Uterine smooth muscle cell (primary cell): ENCODE measurements at places on chromosomes 2 and 18. TPM values are rescaled to one million over a fixed set of nuclear protein-coding genes. Genes with fewer than 3 reads are reported as not detected.

The ID2 gene
- 94.4 and 118 TPM in 2 replicates for total RNA-seq

The FOXD4L1 gene
- total RNA-seq, result 0.12 TPM in 1 of 2 replicates, not detected in the other

The PRR30 gene
- total RNA-seq, result not detected in 2 replicates

The PSMA8 gene
- total RNA-seq, result not detected in 2 replicates

The IL36G gene
- not detected in 2 replicates for total RNA-seq

The LYG2 gene
- total RNA-seq, result not detected in 2 replicates

The ATF2 gene
- total RNA-seq, result 44.6 and 59.7 TPM in 2 replicates

The MATN3 gene
- 2.8 and 2.9 TPM in 2 replicates for total RNA-seq

The UGT1A9 gene
- not detected in 2 replicates for total RNA-seq

The UCN gene
- total RNA-seq, result 0.22 and 1.00 TPM in 2 replicates

The SLC40A1 gene
- total RNA-seq, result 2.4 and 9.5 TPM in 2 replicates

The FN1 gene
- total RNA-seq, result 2,380 and 5,716 TPM in 2 replicates

The IAH1 gene
- total RNA-seq, result 68.9 and 70.1 TPM in 2 replicates

The TMEM37 gene
- total RNA-seq, result 0.12 TPM in 1 of 2 replicates, not detected in the other

The TCF23 gene
- not detected in 2 replicates for total RNA-seq

The GTF2A1L gene
- 0.11 and 1.6 TPM in 2 replicates for total RNA-seq

The DNAH7 gene
- total RNA-seq, result 0.77 and 1.4 TPM in 2 replicates

The IL18RAP gene
- total RNA-seq, result not detected in 2 replicates

The FAP gene
- 206 and 269 TPM in 2 replicates for total RNA-seq

The PDE1A gene
- 11.5 and 20.0 TPM in 2 replicates for total RNA-seq

The RBFA gene
- total RNA-seq, result 31.2 and 31.5 TPM in 2 replicates

The MERTK gene
- total RNA-seq, result 0.11 and 0.37 TPM in 2 replicates

The KDM3A gene
- total RNA-seq, result 21.4 and 24.9 TPM in 2 replicates

The CPS1 gene
- total RNA-seq, result 12.2 and 21.2 TPM in 2 replicates

The KCNG3 gene
- total RNA-seq, result under 0.01 TPM in 2 replicates

The INPP5D gene
- total RNA-seq, result 0.11 and 1.6 TPM in 2 replicates

The STARD6 gene
- total RNA-seq, result not detected in 2 replicates

The LIPG gene
- 18.4 and 29.7 TPM in 2 replicates for total RNA-seq

The CCT7 gene
- 421 and 604 TPM in 2 replicates for total RNA-seq

The NDUFAF7 gene
- 20.4 and 20.7 TPM in 2 replicates for total RNA-seq

The GPR39 gene
- 3.1 and 7.6 TPM in 2 replicates for total RNA-seq

The GALNT3 gene
- total RNA-seq, result 0.87 and 0.89 TPM in 2 replicates

The FBXO15 gene
- 1.00 and 1.1 TPM in 2 replicates for total RNA-seq

The CPO gene
- 0.12 TPM in 1 of 2 replicates, not detected in the other for total RNA-seq

The OTOS gene
- not detected in 2 replicates for total RNA-seq

The CWC22 gene
- total RNA-seq, result 28.5 and 33.6 TPM in 2 replicates

The CD207 gene
- total RNA-seq, result not detected in 2 replicates

The ERCC3 gene
- total RNA-seq, result 53.6 and 63.7 TPM in 2 replicates

The CTAGE1 gene
- total RNA-seq, result not detected in 2 replicates

The TBC1D8 gene
- total RNA-seq, result 8.4 and 10.3 TPM in 2 replicates
